Erythroblast (primary cell): ENCODE measurements at places on chromosomes 3 and 15.

GRCh38 chr3:196624907-196625306 lies 14.6 kb upstream of the NRROS start:
- no peak for DNase-seq

GRCh38 chr3:64917914-64918453 lies 230.2 kb upstream of the ADAMTS9 start:
- DNase-seq: peak; percentile 42

- no peak for DNase-seq
Observed at GRCh38 chr3:57165641-57166040, 488 bp upstream of the IL17RD start.

DNA sequence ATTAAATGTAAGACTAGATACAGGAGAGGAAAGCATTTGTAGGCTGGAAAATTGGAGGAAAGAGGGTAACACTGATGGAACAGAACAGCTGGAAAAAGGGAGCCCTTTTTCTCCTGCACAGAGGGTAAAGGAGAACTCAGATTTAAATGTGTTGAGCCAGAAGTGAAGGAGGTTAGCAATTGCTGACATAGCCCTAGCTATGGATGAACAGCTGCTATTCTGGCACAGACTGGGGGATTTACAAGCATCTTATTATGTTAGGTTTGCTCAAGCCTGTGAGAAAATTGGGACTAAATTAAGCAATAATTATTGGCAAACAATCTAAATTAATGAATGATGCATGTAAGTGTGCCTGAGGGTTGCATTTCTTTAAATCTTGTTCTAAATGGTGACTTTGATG lies 40.6 kb upstream of the PRR20G start:
- no peak for DNase-seq
